Mucosa of gallbladder (tissue), 1 donor: ENCODE measurements at places on chromosomes 1 and 21. TPM values are rescaled to one million over a fixed set of nuclear protein-coding genes. Genes with fewer than 3 reads are reported as not detected.

COL8A2 gene
- total RNA-seq: 10.8 TPM

GRCh38 chr1:198304431-198304830 lies 147.6 kb downstream of the NEK7 start:
- DNase-seq: no peak

GRCh38 chr21:20999659-21000058 lies 1.4 kb downstream of the NCAM2 start:
- peak; percentile 35 for DNase-seq

- DNase-seq: no peak
These were observed 483.9 kb downstream of the OMA1 start for GRCh38 chr1:58062635-58063034.
